ENCODE measurements at places on chromosomes 7 and 10.

- no peak for DNase-seq
Observed at GRCh38 chr10:43771675-43772074, 123.0 kb upstream of the ZNF32 start.

GRCh38 chr7:29306319-29306991, 111.9 kb downstream of the CHN2 start:
- no peak for DNase-seq

GRCh38 chr10:93495654-93496321, 624 bp upstream of the CEP55 start:
- DNase-seq = peak; percentile 64

DNA sequence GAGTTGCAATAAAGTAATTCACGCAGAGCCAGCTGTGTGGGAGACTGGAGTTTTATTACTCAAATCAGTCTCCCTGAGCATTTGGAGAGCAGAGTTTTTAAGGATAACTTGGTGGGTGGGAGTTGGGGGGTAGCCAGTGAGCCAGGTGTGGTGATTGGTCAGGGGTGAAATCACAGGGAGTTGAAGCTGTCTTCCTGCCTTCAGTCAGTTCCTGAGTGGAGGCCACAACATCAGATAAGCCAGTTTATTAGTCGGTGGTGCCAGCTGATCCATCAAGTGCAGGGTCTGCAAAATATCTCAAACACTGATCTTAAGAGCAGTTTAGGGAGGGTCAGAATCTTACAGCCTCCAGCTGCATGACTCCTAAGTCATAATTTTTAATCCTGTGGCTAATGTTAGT, 3.3 kb upstream of the CYP51A1 start:
- DNase-seq = peak; percentile 21

- DNase-seq = peak; percentile 92
Observed at GRCh38 chr10:50565301-50566083, 58.3 kb downstream of the SGMS1 start.

GRCh38 chr7:77935652-77936348, 137.2 kb downstream of the PHTF2 start:
- peak; percentile 24 for DNase-seq

- no peak for DNase-seq
Observed at GRCh38 chr7:1562597-1563051, 6.6 kb upstream of the TMEM184A start.

- DNase-seq = no peak
Observed at GRCh38 chr10:30788307-30788706, 158.8 kb upstream of the LYZL2 start.

- no peak for DNase-seq
Observed at GRCh38 chr7:54860843-54861242, 101.8 kb upstream of the SEC61G start.

DNA sequence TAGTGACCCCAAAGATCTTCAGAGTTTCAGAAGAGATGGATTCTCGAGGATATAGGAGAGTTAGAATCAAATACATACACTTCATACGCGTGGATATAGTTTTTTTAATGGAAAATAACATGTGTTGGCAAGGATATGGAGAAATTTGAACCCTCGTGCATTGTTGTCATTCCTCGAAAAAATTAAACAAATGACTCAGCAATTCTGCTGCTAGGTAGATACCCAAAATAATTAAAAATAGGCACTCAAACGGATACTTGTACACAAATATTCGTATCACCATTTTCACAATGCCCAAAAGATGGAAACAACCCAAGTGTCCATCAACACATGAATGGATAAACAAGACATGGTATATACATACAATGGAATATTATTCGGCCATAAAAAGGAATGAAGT, 5.6 kb upstream of the NT5C2 start:
- DNase-seq = no peak

GRCh38 chr7:119936836-119937235, 336.1 kb upstream of the KCND2 start:
- DNase-seq = no peak

DNA sequence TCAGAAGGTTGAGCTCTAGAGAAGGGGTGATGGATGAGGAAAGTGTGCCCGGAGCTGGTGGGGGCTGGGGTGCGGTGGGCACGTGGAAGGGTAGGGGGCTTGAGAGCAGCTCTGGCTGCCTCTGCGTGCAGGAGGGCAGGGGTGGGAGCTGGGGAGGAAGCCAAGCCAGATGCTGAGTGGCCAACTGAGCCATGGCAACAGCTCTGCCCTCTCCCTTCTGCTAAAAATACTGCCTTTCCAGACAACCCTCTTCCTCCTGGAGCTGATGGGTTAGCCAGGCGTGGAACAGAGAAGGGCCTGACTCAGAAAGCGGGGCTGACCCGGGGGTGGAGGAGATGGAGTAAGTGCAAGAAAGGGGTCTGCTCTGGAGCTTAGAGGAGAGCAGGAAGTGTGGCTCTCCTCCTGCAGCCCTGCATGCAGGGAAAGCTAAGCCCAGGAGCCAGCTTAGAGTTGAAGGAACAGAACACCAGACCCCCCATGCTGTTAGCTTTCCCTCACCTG, 114.6 kb upstream of the AGK start:
- no peak for DNase-seq
